ENCODE measurements at places on chromosomes 12 and 14. TPM values are rescaled to one million over a fixed set of nuclear protein-coding genes. Genes with fewer than 3 reads are reported as not detected.

- H3K4me1 ChIP-seq: no peaks in the 10 kb centered on the region
- no peak for DNase-seq
- no peak overlapping the region for H3K4me3 ChIP-seq
- no peak overlapping the region for H3K27ac ChIP-seq
Measured at GRCh38 chr14:85142982-85143381, 387.0 kb upstream of the FLRT2 start.

GRCh38 chr14:95463171-95463901 is 53.1 kb downstream of the SYNE3 start:
- no peaks in the 10 kb centered on the region for H3K27me3 ChIP-seq
- peak overlapping the region; percentile 69 for H3K27ac ChIP-seq
- H3K4me1 ChIP-seq: peaks cover 71% of the 10 kb centered on the region
- peaks cover 52% of the 10 kb centered on the region for H3K36me3 ChIP-seq
- peak; percentile 60 for DNase-seq

The JPH4 gene
- not detected for total RNA-seq

GRCh38 chr14:75196064-75196463 is 19.7 kb upstream of the TMED10 start:
- H3K36me3 ChIP-seq: no peaks in the 10 kb centered on the region
- no peak overlapping the region for H3K27ac ChIP-seq
- H3K4me3 ChIP-seq: no peak overlapping the region
- no peaks in the 10 kb centered on the region for H3K4me1 ChIP-seq
- DNase-seq: no peak
- no peaks in the 10 kb centered on the region for H3K27me3 ChIP-seq

The ACRBP gene
- total RNA-seq: 11.1 TPM

The SLC25A29 gene
- total RNA-seq: 4.7 TPM

The AICDA gene
- 0.35 TPM for total RNA-seq

- peak; percentile 21 for DNase-seq
- H3K4me1 ChIP-seq: no peaks in the 10 kb centered on the region
- H3K27me3 ChIP-seq: peaks cover 5% of the 10 kb centered on the region
- no peaks in the 10 kb centered on the region for H3K36me3 ChIP-seq
- no peak overlapping the region for H3K4me3 ChIP-seq
Measured at GRCh38 chr12:54658306-54659264, 10.4 kb upstream of the DCD start.

The TEX52 gene
- not detected for total RNA-seq

- no peaks in the 10 kb centered on the region for H3K27me3 ChIP-seq
- no peaks in the 10 kb centered on the region for H3K36me3 ChIP-seq
- DNase-seq: no peak
- H3K27ac ChIP-seq: no peak overlapping the region
- H3K4me1 ChIP-seq: no peaks in the 10 kb centered on the region
Measured at GRCh38 chr14:96143906-96144305, 60.7 kb upstream of the BDKRB2 start.

The ATP23 gene
- 4.8 TPM for total RNA-seq

The EXOC3L4 gene
- not detected for total RNA-seq

GRCh38 chr14:70064136-70064865 is 124.5 kb downstream of the SLC8A3 start:
- H3K27me3 ChIP-seq: peaks cover 2% of the 10 kb centered on the region
- no peaks in the 10 kb centered on the region for H3K36me3 ChIP-seq
- DNase-seq: no peak
- H3K4me3 ChIP-seq: no peak overlapping the region
- H3K4me1 ChIP-seq: no peaks in the 10 kb centered on the region
- no peak overlapping the region for H3K27ac ChIP-seq

GRCh38 chr12:80045594-80045993 is 53.7 kb upstream of the OTOGL start:
- no peaks in the 10 kb centered on the region for H3K36me3 ChIP-seq
- no peaks in the 10 kb centered on the region for H3K4me1 ChIP-seq
- no peak for DNase-seq
- H3K27ac ChIP-seq: no peak overlapping the region

DNA sequence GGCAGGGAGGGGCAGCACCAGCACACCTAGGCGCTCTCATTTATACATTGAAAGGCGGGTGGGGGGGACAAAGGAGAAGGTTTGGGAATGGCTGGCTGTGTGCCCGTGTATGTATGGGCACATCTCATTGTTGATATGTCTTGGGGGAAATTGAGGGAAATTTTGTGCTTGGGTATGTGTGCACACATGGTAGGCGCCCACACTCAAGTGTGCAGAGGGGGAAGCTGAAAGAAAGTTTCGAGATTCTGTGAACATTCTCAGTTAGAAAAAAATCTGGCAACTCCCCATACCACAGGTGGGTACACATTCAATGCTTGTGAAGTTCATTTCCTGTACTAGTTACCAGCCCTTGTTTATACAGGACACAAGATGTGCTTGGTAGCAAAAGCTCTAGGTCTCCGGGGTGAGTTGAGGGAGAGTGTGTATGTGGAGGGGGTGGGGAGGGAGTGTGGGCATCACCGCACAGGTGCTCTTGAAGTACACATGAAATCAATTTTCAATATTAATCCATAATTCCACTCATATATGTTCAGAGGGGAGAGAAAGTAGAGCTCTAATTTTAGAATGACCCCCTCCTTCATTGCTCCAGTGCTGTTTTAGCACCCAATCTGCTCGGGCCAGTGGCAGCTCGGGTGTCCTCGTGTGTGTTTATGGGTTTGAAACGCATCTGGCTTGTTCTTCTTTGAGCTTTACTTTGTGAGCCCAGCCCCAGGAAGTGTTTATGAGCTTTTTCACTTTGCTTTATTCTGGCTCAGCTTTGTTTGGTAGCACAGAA is 286.0 kb downstream of the ZFP36L1 start:
- no peaks in the 10 kb centered on the region for H3K27me3 ChIP-seq
- H3K27ac ChIP-seq: peak overlapping the region; percentile 76
- no peaks in the 10 kb centered on the region for H3K36me3 ChIP-seq
- H3K4me1 ChIP-seq: peaks cover 42% of the 10 kb centered on the region
- peak overlapping the region; percentile 12 for H3K4me3 ChIP-seq

DNA sequence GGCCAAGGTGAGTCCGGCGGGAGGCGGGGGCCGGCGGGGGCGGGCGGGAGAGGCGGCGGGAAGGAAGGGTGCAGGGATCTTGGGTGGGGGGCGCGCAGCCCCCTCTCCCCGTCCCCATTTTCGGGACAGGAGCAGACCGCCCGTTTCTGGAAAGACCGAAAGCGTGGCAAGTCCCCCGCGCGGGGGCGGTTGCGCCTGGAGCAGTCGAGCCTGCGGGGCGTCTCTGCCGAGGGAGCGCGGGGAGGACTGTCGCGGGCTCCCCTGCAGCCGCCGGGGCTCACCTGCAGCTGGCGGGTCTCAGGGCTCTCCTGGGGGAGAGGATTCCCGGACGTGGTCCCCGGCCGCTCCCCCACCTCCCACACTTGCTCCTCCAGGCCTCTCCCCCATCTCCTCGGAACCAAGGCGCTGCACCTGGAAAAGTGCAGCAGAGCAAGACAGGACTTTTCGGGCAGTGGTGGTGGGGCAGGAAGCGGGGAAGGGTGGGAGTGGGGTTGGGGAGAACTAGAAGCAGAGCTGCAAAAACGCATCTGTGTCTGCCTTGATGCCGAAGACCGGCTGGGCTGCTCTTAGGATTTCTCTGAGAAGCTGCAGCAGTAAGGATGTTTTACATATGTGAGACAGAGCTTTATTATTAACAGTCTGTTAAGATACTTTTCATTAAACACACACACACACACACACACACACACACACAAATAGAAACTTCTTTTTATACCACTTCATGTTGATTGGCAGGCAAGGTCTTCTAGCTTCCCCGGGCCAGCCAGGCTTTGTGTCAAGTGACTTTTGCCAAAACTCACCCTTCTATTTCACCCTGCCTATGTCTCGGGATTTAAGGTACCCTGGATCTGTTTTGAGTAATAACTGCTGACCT is 677 bp downstream of the C12orf75 start:
- no peaks in the 10 kb centered on the region for H3K36me3 ChIP-seq
- peak overlapping the region; percentile 61 for H3K27ac ChIP-seq
- peak overlapping the region; percentile 53 for H3K4me3 ChIP-seq
- H3K4me1 ChIP-seq: peaks cover 50% of the 10 kb centered on the region

DNA sequence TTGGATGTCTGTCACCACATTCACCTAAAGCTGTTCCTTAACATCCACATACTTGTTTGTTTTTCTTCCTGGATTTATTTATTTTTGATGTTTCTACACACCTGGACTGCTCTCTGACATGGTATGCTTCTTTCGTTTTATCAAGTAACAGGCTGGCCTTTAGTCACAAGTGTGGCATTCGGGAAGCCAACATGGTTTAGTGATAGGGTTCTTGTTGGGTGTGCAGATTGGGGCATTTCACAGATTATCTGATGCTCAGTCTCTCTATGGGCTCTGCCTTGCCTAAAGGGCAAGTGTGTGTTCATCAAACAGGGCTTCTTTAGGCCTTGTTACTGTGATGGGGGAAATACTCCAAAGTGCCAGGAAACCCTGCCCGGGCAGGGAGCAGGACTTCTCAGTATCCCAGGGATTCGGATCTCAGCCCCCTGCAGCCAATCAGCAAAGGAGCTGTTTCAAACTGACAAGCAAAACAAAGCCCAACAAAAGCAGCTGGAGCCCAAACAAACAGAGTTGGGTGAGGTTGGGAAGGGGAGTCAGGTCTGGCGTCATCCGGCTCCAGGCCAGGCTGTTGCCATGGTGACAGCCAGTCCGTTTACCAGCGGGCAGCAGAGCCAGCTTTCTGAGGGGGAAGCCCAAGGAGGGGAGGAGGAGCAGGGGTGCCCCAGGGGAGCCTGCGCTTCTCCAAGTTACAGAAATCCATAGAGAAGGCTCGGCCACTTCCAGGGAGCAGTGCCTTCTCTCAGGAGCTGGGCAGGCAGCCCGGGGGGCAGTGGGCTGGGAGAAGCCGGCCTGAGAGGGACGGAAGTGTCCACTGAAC is 31.9 kb downstream of the FOS start:
- no peaks in the 10 kb centered on the region for H3K36me3 ChIP-seq
- DNase-seq: no peak
- H3K27ac ChIP-seq: no peak overlapping the region
- H3K27me3 ChIP-seq: peaks cover 3% of the 10 kb centered on the region

GRCh38 chr12:124664395-124665111 is 97.1 kb upstream of the NCOR2 start:
- peaks cover 11% of the 10 kb centered on the region for H3K27me3 ChIP-seq
- H3K4me3 ChIP-seq: no peak overlapping the region
- no peak overlapping the region for H3K27ac ChIP-seq
- H3K36me3 ChIP-seq: no peaks in the 10 kb centered on the region

DNA sequence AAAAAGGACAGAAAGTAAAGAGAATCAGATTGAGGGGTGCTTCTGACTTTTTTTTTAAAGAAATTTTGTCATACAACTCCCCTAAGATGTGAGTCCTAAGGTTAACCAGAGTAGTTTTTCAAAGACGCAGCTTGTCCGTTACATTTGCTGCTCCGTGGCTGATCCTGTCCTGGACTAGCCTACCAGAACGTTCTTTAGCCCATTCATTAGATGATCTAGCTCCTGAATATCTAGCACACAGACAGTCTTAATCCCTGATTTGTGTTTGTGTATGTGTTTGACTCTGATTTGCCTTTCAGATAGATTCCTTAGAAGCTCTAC is 60.3 kb downstream of the SAMD4A start:
- no peak for DNase-seq
- H3K27me3 ChIP-seq: no peaks in the 10 kb centered on the region
- H3K36me3 ChIP-seq: no peaks in the 10 kb centered on the region
- no peak overlapping the region for H3K4me3 ChIP-seq
- peaks cover 21% of the 10 kb centered on the region for H3K4me1 ChIP-seq

The CCNK gene
- total RNA-seq: 74.6 TPM

GRCh38 chr14:102103062-102103695 is 16.3 kb upstream of the HSP90AA1 start:
- peaks cover 6% of the 10 kb centered on the region for H3K27me3 ChIP-seq
- no peak for DNase-seq
- H3K4me3 ChIP-seq: no peak overlapping the region

- H3K4me1 ChIP-seq: no peaks in the 10 kb centered on the region
- peaks cover 25% of the 10 kb centered on the region for H3K27me3 ChIP-seq
- H3K27ac ChIP-seq: no peak overlapping the region
Measured at GRCh38 chr12:112855375-112855774, 51.4 kb upstream of the OAS1 start.

The ASPG gene
- total RNA-seq: not detected

DNA sequence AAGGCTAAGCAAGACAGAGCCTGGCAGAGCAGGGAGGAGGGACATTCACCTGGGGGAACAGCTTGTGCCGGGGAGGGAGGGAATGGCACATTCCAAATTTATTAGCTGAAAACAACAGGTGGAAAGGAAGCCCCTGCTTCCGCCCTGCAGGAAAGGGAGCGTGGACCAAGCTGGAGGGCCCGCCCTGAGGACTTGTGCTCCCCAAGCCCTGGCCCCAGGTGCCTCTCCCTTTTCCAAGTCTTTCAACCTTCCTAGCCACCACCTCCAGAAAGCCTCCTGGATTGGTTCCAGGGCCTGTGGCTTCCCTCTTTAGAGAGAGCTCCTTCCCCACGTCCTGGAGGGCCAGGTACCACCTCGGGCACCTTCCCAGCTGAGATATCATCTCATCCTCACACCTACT is 2.7 kb downstream of the DEGS2 start:
- DNase-seq: no peak
- H3K4me1 ChIP-seq: peaks cover 13% of the 10 kb centered on the region
- no peaks in the 10 kb centered on the region for H3K36me3 ChIP-seq

The LMO3 gene
- total RNA-seq: 0.61 TPM

The WNT1 gene
- 1.5 TPM for total RNA-seq

- no peaks in the 10 kb centered on the region for H3K27me3 ChIP-seq
- no peak for DNase-seq
- H3K4me3 ChIP-seq: no peak overlapping the region
- no peaks in the 10 kb centered on the region for H3K4me1 ChIP-seq
- no peaks in the 10 kb centered on the region for H3K36me3 ChIP-seq
- H3K27ac ChIP-seq: no peak overlapping the region
Measured at GRCh38 chr12:129145381-129145780, 292.1 kb downstream of the GLT1D1 start.

The CDKN3 gene
- 1.7 TPM for total RNA-seq

DNA sequence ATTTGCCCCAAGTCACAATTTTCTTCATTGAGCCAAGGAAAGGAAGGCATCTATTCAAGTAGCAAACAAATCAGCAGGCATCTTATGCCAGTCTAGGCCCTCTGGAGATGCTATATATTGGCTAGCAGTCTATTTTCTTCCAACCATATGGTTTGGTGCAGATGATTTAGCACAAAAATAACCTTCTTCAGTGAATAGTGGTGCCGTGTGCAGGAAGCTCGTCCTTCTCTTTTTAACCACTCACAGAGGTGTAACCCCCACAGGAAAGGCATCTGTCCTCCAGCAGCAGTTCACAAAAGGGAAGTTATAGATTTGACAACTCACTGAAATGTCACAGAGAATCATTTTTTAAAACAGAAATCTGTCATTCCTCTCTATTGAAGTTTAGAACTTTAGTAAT is 445.7 kb upstream of the SYT1 start:
- no peak for DNase-seq
- H3K27me3 ChIP-seq: no peaks in the 10 kb centered on the region
- no peak overlapping the region for H3K4me3 ChIP-seq
- H3K36me3 ChIP-seq: no peaks in the 10 kb centered on the region
- H3K4me1 ChIP-seq: no peaks in the 10 kb centered on the region

GRCh38 chr12:87231818-87232217 is 797.4 kb downstream of the C12orf50 start:
- no peaks in the 10 kb centered on the region for H3K27me3 ChIP-seq
- H3K4me3 ChIP-seq: no peak overlapping the region
- DNase-seq: no peak
- H3K36me3 ChIP-seq: no peaks in the 10 kb centered on the region
- H3K4me1 ChIP-seq: no peaks in the 10 kb centered on the region

- H3K4me1 ChIP-seq: peaks cover 42% of the 10 kb centered on the region
- no peak overlapping the region for H3K4me3 ChIP-seq
- H3K27me3 ChIP-seq: no peaks in the 10 kb centered on the region
- no peak for DNase-seq
- peaks cover 8% of the 10 kb centered on the region for H3K36me3 ChIP-seq
Measured at GRCh38 chr12:111439657-111440151, 34.0 kb downstream of the SH2B3 start.
